ENCODE measurements at places on chromosomes 11 and 22.

DNA sequence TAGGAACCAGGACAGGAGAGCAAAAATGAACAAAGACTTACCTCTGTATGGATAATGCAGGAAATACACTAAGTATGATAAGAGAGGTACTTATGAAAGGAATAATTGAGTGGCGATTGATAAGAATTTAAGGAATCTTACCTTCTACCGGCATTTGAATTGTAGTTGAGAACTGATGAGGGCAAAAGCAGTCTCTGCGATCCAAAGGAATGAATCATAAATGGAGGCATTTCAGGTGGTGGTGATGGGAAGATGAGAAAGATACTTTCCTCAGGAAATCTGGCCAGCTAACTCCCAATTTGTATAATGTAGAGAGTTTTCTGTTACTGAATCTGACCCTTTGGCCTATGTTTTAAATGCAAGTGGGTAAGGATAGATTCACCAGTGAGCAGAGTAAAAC, 71.9 kb upstream of the C11orf87 start:
- DNase-seq = no peak

DNA sequence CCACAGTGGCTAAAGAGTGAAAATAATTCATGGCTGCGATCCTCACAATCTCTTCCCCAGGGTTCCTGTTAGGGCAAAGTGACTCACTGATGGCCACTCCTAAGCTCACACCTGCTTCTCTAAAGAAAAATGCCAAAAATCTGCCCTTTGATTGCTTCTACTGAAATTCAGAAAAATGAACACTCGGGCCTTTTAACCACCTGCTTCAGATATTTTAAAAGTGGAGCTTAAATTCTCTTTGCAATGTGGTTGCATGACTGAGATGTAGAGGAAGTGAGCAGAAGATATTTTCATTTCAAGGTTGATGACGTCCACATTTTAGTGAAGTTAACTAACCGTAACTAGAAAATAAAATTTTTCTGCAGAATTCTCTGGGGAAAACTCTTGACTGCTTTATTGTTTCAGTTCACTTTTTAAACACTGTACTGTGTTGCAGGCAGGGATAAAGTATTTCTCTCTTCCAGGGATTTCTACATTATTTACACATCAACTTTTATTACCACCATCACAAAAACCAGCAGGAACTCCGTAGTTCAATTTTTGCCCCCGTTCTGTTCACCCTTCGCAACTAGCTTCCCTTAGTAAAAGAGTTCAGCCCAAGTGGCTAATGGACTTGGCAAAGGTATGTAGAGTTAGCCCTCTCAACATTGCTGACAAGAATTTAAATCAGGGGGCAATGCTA, 8.5 kb downstream of the RAB30 start:
- no peak for DNase-seq

GRCh38 chr11:118213781-118214180, 11.0 kb downstream of the JAML start:
- no peak for DNase-seq

DNA sequence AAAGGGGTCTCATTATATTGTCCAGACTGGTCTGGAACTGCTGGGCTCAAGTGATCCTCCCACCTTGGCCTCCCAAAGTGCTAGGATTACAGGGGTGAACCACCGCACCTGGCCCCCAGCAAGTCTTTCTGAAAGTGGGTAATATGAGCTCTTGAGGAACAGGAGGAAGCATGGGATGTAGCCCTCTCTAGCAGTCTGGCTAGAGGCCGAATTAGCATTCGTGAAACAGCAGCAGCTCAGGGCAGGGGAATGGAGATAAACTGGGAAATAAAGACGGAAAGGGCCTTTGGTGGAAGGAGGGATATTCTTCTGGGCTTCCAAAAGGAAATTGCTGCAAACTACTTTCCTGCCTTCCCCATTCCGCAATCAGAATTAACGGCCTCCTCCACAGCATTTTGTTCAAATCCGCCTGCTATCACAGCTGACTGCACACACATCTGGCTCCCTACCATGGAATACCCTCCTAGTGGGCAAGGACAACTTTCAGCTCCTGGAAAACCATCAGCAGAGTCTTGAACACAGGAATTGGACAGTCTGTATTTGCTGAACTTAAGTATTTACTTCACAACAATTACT, 44.3 kb downstream of the MICAL3 start:
- DNase-seq = no peak

DNA sequence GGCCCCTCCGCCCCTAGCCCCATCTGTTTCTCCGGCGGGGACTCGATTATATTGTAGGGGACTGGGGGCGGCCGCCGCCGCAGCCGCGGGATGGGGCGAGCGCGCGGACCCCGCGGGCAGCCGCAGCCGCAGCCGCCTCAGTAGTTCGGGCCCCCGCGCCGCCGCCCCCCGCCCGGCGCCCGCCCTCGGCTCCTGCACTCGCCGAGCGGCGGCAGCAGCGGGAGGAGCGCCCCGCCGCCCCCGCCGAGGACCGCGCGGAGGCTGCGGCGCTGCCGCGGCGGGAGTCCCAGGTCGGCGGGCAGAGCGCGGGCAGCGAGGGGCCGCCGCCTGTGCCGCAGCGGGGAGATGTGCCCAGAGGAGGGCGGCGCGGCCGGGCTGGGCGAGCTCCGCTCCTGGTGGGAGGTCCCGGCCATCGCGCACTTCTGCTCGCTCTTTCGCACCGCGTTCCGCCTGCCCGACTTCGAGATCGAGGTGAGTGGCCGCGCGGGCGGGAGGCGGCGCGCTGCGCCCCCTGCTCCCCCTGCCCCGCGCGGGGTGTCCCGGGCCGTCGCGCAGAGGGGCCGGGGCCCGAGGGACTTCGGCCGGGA, at the start of gene CECR2:
CECR2 (plus strand) TSS at position 22 of the 587 bp plus-strand sequence; CDS start at position 346, 324 bp downstream.
- DNase-seq = peak; percentile 65

- DNase-seq = no peak
These were observed 10.2 kb downstream of the SERPIND1 start for GRCh38 chr22:20783844-20784723.

- no peak for DNase-seq
These were observed 315.6 kb upstream of the B3GAT1 start for GRCh38 chr11:134727636-134728035.

GRCh38 chr11:43723617-43724016, 43.1 kb downstream of the HSD17B12 start:
- DNase-seq = no peak

GRCh38 chr11:403021-403760, 9.2 kb downstream of the PKP3 start:
- DNase-seq = no peak

DNA sequence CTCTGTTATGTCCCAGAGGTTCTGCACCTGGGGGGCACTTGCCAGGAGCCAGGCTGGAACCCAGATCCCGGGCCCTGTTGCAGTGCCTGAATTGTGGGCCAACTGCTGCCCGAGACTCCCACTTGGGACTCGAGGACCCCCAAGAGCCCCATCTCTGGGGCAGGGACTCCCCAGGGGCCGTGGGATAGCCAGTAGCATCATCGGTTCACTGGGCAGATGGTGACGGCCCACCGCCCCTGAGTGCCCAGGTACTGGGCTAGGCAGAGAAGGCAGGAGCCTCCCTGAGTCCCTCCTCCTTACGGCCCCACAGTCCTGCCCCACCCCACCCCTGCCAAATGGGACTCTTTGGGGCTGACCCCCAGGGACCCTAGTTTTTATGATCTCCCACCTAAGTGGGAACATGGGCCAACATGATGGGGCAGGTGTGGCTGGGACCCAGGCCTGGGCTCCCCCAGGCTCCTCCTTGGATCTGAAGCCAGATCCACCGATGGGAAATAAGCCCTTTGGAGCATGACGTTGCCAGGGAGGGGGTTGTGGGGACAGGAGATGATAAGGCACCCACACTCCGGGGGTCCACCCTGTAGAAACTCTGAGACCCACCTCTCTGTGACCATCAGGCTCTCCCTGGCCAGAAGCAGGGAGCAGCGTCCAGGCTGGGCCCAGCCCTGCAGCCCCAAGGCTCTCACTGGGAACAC, 94.5 kb upstream of the FGF3 start:
- DNase-seq = no peak

GRCh38 chr11:128288368-128288767, 299.0 kb downstream of the ETS1 start:
- DNase-seq = no peak

GRCh38 chr11:29432719-29433325, 584.0 kb downstream of the KCNA4 start:
- DNase-seq = no peak

- DNase-seq = no peak
These were observed 346 bp downstream of the FJX1 start for GRCh38 chr11:35618497-35619115.

- DNase-seq = no peak
These were observed 14.8 kb downstream of the OR52M1 start for GRCh38 chr11:4559527-4560440.

GRCh38 chr11:2189938-2190656, 18.5 kb upstream of the TH start:
- DNase-seq = no peak

- DNase-seq = no peak
These were observed 9.5 kb downstream of the TTC28 start for GRCh38 chr22:28670161-28670560.

Data from posterior cingulate gyrus (tissue), 11 donors.